LHCN-M2 (cell line): ENCODE measurements at places on chromosomes 3 and 15. TPM values are rescaled to one million over a fixed set of nuclear protein-coding genes. Genes with fewer than 3 reads are reported as not detected.

SLC28A1 gene
- total RNA-seq, result not detected in 2 replicates

ERC2 gene
- 0.11 TPM in 1 of 2 replicates, not detected in the other for total RNA-seq

CCR8 gene
- total RNA-seq, result not detected in 2 replicates

CD86 gene
- total RNA-seq, result not detected in 2 replicates

CA12 gene
- total RNA-seq, result 4.9 and 5.2 TPM in 2 replicates

NR1I2 gene
- not detected in 2 replicates for total RNA-seq

CLDN18 gene
- 0.06 TPM in 1 of 2 replicates, not detected in the other for total RNA-seq

GCSAM gene
- total RNA-seq, result not detected in 2 replicates
